ENCODE measurements at places on chromosomes 3 and 15.

- DNase-seq = no peak
These were observed 588 bp upstream of the VIPR1 start for GRCh38 chr3:42501681-42502428.

GRCh38 chr3:37607604-37608003, 254.1 kb upstream of the CTDSPL start:
- no peak for DNase-seq

- DNase-seq = no peak
These were observed 10.5 kb downstream of the CAPN7 start for GRCh38 chr3:15216501-15216900.

DNA sequence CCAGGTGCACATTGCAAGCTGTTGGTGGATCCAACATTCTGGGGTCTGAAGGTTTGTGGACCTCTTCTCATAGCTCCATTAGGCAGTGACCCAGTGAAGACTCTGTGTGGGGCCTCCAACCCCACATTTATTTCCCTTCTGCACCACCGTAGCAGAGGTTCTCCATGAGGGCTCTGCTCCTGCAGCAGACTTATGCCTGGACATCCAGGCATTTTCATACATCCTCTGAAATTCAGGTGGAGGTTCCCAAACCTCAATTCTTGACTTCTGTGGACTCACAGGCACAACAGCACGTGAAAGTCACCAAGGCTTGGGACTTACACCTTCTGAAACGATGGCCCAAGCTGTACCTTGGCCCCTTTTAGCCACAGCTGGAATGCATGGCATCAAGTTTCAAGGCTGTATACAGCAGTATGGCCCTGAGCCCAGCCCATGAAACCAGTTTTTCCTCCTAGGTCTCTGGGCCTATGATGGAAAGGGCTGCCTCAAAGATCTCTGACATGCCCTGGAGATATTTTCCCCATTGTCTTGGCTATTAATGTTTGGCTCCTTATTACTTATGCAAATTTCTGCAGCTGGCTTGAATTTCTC, 30.2 kb downstream of the CLDN1 start:
- no peak for DNase-seq

DNA sequence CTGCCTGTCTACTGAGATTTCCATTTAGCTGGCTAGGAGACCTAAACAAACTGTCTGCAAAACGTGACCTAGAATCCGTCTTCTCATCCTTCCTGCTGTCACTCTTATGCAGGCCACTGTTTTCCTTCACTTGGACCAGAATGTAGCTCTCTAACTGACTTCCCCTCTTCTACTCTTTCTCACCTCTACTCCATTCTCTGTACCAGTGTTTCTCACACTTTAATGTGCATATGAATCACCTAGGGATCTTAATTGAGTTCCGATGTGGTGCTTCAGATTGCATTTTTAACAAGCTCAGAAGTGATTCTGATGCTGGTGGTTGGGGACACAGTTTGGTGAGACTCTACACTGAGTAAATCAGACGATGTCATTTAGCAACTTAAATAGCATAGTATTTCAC, 1.6 kb upstream of the GBE1 start:
- DNase-seq = no peak

GRCh38 chr15:70812827-70813364, 41.1 kb downstream of the LARP6 start:
- no peak for DNase-seq

DNA sequence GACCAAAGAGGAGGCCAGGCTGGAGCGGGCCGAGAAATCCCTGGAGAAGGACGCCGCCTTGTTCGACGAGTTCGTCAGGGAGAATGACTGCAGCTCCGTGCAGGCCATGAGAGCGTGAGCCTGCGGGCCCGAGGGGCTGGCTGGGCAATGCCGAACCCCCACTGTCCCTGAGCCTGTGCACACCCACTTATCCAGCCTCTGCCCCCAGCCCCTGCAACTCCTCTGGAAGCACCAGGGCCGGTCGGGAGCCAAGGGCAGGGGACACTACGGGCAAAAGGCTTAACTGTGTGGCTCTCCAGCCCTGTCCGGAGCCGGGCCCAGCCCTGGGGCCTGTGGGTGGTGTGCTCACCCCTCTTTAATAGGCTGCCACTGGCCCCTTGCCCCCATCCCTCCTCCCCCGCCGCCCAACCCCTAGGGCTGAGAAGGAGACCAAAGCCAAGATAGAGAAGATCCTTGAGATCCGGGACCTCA, 24.0 kb downstream of the CFAP100 start:
- DNase-seq = no peak

- DNase-seq = no peak
These were observed 180.5 kb downstream of the FOXB1 start for GRCh38 chr15:60184579-60184978.

DNA sequence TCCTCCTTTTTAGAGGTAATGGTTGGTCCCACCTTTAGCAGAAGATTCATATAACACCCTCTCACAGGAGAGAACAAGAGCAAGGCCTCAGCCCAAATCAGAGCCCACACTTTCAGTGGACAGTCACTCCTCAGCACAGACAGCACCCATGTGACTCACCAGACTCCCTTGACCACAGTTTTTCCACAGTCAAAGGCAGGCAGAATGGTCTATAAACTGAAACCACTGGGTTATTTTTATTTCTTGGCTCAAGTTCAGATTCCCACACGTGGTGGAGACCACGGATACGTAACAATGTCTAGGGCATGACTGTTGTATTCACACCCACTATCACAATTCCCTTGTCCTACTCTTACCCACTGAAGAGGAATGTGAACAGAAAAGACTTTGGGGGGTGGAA, 237.8 kb upstream of the UBE2E1 start:
- peak; percentile 30 for DNase-seq

GRCh38 chr3:14039149-14039548, 85.5 kb downstream of the CHCHD4 start:
- DNase-seq = no peak

- DNase-seq = no peak
These were observed 4.5 kb upstream of the PRKAR2A start for GRCh38 chr3:48852151-48852550.

- DNase-seq = no peak
These were observed 69.3 kb upstream of the ITGA11 start for GRCh38 chr15:68501259-68501591.

DNA sequence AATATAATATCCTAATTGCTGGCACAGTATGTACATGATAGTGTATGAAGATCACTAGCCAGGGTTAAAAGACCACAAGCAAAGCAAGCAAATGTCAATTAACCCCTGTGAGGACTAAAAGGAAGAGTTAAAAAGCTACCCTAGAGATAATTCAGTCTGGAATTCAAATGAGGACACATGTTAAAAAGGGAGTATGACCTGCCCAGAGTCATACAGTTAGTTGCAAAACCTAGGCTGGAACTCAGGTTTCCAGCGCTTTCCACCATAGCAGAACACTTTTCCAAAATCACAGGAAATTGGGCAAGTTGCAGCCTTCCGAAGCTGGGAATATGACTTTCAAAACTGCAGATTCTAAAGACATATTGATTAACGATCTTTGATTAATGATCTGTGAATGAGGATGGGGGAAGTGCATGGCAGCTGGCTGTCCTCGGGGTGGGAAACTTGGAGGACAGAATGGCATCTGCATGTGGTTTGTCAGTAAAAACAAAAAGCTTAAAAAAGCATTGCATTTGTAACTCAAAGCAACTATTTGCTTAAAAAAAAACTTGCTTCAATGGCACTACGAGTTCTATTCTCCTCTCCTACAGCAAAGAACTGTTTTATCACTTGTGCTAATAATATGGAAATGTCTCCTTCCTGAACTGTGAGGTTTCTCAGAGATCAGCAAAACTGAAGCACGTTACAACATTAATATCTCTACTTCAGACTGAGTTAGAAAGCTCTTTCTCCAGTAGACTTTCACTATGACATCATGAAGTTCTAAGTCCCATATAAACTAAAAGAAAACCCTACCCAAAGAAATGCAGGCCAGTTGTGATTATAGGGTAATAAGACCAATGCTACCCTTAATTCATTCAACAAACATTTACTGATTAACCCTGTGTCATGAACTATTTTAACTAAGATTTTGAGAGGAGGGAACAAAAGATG, 46.2 kb downstream of the IGSF11 start:
- DNase-seq = no peak

GRCh38 chr3:17384567-17385296, 357.7 kb downstream of the TBC1D5 start:
- DNase-seq = no peak

DNA sequence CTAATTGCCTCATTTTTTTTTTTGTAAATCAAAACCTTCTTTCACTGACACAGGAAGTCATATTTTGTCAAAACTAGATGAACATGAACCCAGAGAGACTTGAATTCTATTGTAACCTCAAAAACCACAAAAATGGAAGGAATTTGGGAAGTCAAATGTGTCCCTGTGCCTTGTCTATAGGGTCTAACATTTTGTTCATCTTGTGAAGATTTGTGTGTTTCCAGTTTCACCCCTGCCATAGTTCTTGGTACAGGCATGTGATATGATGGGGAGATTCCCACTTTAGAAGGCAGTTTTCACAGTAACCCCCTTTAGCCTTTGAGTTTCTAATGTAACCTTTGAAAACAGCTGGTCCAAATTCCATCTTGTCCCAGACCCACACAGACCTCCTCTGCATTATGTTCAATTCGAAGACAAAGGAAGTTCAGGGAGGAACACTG, 318.5 kb upstream of the ADAMTS9 start:
- DNase-seq = no peak

DNA sequence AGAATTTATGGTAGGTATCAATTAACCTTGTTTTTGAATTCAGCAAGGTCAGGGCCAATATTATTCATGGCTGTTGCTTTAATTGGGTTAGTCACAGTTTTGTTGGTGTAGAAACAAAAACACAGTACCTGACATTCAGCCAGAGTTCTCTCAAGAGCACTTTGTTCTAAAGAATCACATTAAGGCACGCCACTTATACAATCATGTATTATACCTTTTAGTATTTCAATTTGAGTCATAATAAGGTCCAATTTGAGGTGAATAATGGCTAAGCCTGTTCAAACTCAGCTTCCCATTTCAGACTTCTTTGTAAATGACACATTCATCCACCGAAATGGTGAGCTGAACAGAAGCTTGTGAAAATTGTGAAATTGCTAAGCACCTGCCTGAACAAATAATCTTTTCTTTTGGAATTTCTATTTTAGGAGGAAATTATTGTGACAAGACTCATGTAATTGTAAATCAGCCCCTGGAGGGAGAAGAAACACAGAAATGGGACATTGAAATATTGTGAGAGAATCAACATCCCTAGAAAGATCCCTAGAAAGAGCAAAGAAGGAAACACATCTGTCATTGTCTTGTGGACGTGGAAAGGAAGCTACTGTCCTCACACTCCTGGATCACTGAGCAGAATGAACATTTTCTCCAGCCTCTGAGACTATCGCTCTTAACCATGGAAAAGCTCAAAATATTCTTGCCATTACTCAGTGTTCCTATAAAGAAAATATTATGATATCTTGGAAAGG, 29.3 kb downstream of the RIOX2 start:
- no peak for DNase-seq

- DNase-seq = no peak
These were observed 124.5 kb upstream of the PLXNA1 start for GRCh38 chr3:126858401-126858800.

DNA sequence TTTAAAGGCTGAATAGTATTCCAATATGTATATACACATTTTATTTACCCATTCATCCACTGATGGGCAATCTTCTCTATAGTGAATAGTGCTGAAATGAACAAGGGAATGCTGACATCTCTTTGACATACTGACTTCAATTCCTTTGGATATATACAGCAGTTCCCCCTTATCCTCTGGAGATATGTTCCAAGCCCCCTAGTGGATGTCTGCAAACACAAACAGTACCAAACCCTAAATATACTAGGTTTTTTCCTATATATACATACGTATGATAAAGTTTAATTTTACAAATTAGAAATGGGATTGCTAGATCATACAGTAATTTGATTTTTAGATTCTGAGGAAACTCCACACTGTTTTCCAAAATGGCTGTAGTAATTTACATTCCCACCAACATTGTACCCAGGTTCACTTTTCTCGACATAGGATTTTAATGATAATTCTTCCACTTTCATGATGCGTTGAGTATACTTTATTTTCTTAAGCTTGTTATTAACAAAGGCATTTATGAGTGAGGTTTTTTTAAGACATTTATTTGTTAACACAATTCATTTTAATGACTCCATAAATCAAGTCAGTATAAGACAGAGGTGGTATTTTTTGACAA, 38.2 kb downstream of the VPS13C start:
- no peak for DNase-seq

GRCh38 chr15:74209997-74210671, 7.5 kb upstream of the STRA6 start:
- DNase-seq = no peak

GRCh38 chr3:47452453-47453215, 23.1 kb downstream of the SCAP start:
- no peak for DNase-seq

GRCh38 chr3:34263101-34263621, 464.7 kb downstream of the PDCD6IP start:
- DNase-seq = peak; percentile 50

DNA sequence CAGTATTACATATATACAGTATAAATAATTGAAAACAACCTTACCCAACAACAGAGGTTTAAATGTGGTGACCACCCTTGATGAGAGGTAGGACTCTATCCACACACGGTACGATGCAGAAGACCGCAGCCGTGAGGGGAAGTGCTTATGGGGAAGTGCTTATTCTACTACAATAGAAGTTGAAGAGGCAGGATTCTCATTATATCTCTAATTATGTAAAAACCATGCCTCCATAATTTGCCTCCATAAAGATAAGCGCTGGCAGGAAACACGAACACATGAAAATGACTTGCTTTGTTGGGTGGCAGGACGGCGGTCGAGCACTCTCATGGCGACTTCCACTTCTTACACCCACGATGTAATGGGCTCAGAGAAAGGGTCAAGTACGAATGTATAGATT, 7.2 kb upstream of the MUC13 start:
- no peak for DNase-seq

DNA sequence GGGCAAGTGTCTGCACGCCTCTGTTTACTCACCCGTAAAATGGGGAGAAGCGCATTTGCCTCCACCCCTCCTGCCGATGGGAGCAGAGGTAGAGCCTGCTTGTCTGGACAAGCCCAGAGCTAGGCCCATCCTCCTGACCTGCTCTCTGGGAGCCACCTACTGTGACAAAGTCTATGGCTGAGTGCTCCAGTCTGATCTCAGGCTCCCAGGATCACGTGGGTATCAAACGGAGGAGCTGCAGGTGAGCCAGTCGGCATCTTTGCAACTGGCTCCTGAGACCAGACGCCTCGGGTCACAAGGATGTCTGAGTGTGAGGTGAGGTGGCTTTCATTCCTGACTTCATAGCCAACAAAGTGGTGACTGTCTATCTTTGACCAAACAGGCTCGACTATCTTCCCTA, 2.1 kb upstream of the ALDH1A3 start:
- no peak for DNase-seq
